ENCODE measurements at places on chromosomes 4 and X.
A peak's percentile ranks its signal among the peaks of the same experiment; 100 is the strongest.

DNA sequence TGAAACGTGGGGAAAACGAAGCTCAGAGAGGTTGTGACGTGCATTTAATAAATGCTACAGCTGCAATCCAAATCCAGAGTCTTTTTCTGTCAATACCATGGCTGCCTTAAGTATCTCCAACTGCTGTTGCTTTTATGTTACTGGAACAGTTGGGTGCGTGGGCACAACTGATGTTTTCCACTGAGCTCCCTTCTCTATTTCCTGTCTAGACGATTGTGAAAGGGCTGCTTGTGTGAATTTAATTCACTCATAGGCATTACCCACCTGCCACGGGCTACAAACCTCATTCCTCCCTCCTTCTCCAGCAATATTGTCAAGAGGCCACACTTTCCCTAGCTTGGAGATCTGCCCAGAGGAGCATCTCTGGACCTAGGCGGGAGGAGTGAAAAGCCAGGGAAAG lies 526.0 kb downstream of the MID1IP1 start:
- DNase-seq, result no peak

GRCh38 chrX:111687305-111687704 lies 6.3 kb downstream of the ALG13 start:
- DNase-seq, result no peak

- no peak for DNase-seq
Measured at GRCh38 chr4:41613386-41613785, 75.4 kb downstream of the LIMCH1 start.

GRCh38 chr4:26412381-26413372 lies 77.6 kb downstream of the CCKAR start:
- peak; percentile 32 for DNase-seq

GRCh38 chrX:40849906-40850823 lies 114.8 kb upstream of the MED14 start:
- DNase-seq, result peak; percentile 77

- no peak for DNase-seq
Measured at GRCh38 chr4:84622959-84623358, 40.0 kb downstream of the CDS1 start.
